AG08395 (cell line): ENCODE measurements at places on chromosomes 11 and 22.

GRCh38 chr22:29456211-29456671, 17.9 kb downstream of the RFPL1 start:
- DNase-seq, result no peak

DNA sequence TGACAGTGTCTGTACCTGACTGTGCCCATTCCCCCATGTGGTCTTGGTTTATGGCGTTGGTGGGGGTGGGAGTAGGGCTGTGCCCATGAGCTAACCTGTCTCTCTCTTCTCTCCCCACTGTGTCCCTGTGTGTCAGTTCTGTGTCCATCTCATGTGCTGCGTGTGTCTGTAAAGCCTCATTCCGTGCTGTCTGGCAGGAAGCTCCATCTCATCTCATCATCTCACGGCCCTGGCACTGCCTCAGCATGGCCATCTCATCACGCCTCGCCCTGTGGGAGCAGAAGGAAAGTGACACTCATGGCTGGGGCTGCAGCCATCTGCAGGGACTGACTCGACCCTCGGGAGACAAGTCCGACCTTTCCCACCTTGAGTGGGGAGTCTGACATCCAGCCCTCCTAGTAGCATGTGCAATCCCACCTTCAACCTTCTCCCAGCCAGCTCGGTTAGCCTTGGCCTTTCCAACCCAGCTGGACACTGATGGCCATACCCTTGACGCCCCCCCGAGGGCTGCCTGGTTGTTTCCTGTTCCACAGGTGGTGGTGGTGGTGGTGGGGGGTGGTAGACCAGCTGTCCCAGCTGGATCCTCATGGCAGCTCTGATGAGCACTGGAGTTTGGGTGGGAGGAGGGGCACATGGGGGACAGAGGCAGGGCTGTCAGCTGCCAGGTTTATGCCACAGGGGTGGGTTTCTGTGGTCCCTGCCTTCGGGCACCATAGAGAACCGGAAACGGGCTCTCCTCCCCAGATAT, 19.0 kb downstream of the MYO18B start:
- no peak for DNase-seq

- DNase-seq, result no peak
Observed at GRCh38 chr11:21736404-21736803, 456.5 kb upstream of the ANO5 start.

- peak; percentile 23 for DNase-seq
Observed at GRCh38 chr11:58006940-58007339, 16.7 kb upstream of the OR9Q1 start.

DNA sequence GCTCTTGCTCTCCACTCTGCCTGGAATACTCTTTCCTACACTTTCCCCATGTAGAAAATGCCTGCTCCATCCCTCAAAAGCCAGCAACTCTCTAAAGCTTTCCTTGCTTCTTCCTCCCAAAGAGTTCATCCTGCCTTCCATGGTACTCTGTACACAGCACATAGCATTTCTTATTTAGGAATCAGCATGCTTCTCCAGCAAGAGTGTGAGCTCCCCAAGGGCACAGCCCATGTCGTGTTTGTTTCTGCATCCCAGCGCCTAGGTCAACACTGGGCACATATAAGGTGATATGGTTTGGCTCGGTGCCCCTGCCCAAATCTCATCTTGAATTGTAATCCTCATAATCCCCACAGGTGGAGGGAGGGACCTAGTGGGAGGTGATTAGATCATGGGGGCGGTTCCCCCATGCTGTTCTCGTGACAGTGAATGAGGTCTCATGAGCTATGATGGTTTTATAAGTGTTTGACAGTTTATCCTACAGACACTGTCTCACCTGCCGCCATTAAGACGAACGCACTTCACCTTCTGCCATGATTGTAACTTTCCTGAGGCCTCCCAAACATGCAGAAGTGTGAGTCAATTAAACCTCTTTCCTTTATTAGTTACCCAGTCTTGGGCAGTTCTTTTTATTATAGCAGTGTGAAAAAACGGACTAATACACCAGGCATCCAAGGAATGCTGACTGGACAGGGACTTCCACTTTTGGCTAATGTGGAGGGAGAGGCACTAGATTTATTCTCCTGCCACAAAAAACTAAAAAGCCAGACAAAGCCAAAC, 8.2 kb downstream of the VPS37C start:
- DNase-seq, result peak; percentile 86

DNA sequence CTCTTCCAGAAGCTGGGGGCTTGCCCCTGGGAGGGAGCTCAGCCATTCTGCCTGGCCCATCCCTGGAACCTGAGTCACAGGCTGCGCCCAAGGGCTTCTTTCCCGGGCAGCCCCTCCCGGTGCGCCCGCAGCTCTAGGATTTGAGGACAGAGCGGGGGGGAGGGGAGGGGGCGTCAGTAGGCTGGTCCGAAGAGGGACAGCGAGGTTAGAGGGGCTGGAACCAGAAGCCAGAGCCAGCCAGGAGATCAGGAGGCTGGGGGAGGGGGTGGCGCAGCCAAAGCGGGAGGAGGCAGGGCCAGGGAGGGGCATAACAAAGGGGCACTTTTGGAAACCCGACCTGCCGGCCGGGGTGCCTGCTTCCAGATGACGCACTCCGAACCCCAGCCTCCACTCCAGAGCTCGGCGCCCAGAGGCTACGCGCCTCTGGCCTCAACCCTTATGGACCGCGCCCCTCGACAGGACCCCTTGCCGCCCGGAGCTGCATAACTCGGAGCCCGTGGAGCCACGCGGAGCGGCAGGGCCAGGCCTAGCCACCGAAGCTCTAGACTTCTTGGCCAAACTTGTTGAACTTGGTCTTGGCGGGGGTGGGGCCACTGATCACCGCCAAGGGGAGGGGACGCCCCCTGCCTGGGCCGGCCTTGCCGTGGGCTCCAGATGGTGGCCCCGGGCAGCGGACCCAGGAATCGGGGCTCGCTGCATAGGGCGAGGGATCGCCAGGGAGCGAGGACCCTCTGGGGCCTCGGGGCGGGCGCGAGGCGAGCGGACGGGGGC, 744 bp downstream of the PACSIN3 start:
- peak; percentile 36 for DNase-seq

DNA sequence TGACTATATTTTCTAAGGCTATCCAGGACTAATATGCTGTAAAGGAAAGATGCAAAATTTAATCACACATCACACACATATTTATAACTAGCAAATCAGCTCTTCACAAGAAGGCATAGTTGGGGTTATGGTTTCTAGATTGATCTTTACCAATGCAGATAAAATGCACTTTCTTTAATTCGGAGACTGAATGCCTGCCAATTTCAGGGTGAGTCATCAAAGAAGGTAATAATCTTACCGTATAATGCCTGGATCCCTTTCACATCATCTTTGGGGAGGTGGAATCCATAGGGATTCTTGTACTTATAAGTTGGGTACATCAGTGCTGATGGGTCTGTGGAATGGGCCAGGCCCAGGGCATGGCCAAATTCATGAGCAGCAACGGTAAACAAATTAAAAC, 16.4 kb downstream of the MMP20 start:
- DNase-seq, result no peak

DNA sequence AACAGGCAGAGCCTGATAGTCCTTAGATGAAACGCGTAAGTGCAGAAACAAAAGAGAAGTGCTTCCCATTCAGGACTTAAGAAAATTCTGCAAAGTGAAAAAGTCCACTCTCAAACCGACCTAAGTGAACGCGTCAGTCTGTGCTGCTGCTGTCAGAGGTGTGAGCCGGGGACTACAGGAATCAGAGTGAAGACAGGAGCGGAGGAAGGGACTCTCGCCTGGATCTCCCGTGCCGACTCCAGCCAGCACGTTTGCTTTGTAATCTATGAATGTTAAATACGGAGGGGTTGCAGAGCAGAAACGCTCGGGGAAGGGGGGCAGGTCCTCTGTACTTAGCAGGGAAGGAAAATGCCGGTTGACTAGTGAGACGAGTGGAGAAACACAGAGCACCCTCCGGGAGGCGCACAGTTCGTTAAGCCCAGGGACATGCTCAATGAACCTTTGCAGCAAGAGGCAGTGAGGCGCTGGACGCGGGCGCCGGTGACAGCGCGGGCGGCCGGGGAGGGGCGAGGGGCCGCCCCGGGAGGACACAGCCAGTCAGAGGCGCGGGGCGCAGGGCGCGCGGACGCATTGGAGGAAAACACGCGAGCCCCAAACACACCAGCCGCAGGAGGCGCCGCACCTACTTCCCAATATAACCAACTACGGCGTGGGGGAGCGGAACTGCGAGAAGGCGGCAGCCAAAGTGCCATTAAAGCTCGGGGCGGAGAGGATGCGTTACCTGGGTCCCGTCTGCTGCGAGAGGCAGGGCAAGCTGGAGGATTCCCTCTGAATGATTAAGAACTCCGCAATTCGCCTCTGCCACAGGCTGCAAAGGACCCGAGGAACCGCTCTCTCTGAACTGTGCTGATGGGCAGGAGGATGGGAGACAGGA, at the start of gene CNTN5:
Gene CNTN5 (plus strand): TSS at position 598 of the 874 bp plus-strand sequence.
- DNase-seq, result peak; percentile 1
